H9 (cell line): ENCODE measurements at places on chromosomes 6 and 20. TPM values are rescaled to one million over a fixed set of nuclear protein-coding genes. Genes with fewer than 3 reads are reported as not detected.
A peak's percentile ranks its signal among the peaks of the same experiment; 100 is the strongest.

DNA sequence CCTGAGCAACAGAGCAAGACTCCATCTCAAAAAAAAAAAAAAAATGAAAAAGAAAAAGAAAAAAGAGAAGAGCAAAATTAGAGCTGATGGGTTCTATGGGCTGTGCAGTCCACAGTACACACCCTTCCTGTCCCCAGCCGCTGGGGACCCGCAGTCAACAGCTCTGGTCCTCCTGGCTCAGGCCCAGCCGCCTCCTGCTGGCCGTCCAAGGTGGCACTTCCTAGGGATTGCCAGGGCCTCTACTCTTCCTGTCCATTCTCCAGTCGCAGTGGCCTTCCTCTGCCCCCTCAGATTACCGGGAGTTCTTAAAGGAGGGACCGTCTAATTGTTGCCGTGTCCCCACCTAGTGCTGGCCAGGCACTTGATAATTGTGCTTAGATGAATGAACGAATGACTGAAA lies 41.7 kb downstream of the TMEM242 start:
- DNase-seq, result peak; percentile 58

OR12D2 gene
- not detected in 2 replicates for total RNA-seq

GRCh38 chr20:924639-925038 lies 8.5 kb upstream of the ANGPT4 start:
- no peak for DNase-seq

DNA sequence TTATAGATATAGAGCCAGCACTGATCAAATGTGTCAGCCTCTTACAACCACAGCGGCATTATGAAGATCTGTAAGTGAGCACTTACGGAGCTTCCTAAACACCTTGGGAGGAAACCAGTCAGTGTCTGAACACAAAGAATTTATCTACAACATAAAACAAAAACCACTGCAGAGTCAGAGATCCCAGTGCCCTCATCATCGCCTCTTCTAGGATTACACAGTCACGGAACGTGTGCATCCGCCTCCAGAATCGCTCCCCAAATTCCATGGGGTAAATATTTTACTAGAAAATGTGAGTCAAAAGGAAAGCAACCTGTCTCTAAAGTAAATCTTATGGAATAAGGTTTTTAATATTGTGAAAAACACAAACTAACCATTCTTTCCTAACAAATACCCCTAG lies 243.6 kb downstream of the PACRG start:
- DNase-seq, result no peak

- no peak for DNase-seq
These were observed 16.7 kb upstream of the DEF6 start for GRCh38 chr6:35280903-35281302.
